ENCODE measurements at places on chromosomes 5 and 9.

GRCh38 chr5:170892196-170892595, 30.4 kb downstream of the RANBP17 start:
- no peak for DNase-seq

- DNase-seq = no peak
Measured at GRCh38 chr5:110854200-110854599, 115.4 kb downstream of the SLC25A46 start.

DNA sequence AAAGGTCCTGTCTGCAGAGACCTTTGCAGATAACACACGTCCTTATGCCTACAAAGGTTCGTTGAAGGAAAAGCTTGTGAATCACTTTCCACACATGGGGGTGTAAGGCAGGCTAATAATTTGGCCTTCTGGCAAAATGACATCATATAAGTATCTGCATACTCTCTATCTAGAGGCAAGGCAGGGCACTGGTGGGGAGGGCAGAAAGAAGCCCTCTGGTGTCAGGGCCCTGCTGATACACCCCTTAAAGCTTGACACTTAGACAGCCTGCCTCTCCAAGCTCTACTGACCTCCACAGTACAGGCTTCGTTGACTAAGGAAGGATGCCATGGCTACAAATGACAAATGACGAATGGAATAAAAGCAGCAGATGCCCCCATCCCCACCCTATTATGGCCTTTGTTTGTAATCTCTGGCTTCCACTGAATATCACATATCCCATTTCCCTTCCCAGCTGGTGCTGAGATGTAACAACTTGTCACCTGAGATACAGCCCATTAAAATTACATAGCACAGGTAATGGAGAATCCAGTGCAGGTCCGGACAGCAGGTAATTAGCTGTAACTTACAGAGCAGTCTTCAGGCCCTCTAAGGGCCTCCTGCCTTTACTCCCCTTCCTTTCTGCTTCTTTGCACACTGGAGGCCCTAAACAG, 76.9 kb upstream of the IFNK start:
- DNase-seq = no peak

GRCh38 chr5:2724831-2725230, 26.6 kb downstream of the IRX2 start:
- no peak for DNase-seq

- DNase-seq = no peak
Measured at GRCh38 chr5:154626876-154627557, 128.2 kb upstream of the LARP1 start.

DNA sequence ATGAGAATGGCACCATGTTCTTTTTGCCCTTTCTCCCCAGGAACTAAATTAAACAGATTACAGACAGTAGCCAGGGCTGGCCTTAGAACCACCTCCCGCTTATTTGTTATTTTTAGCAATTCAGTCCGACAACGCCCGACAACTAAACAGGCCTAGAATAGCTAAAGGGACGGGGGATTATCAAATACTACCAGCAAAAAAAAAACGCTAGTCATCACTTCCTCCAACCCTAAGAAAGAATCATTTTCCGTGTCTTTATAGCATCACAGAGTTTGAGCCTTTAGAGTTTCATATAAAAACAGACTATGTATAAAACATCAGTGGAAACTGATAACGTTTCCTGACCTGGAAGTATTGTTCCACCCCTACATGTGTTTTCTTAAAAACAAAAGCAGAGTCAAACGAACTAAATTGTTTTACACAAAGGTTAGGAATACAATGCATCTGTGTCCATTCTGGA, 35.3 kb downstream of the PFDN1 start:
- DNase-seq = no peak

DNA sequence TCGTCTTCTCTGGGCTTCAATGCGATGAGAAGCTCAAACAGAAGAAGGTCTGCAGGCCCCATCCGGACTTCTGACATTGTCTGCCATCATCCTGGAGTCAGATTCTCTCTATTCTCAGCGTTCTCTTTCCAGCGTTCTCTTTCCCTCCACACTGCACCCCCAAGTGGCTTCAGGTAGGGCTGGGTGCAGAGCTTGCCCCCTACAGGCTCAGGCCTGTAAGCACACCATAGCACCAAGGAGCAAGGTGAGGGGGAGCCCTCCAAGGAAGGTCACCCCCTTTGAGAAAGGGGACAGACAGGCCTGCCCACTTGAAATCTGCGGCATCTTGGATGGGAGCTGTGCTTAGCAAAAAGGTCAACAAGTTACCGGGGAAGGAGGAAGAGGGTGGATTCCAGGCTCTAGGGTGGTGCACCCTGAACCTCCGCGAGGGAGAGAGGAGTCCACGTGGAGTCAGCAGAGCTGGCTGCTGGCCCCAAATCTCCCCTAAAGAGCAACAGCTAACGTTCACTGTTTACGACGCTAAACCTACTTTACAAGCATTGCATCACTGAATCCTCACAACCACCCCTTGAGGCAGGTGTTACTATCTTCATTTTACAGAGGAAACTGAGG, 27.5 kb downstream of the GPX3 start:
- no peak for DNase-seq

- DNase-seq = no peak
Measured at GRCh38 chr5:88863523-88863922, 19.5 kb downstream of the MEF2C start.

Measured in GM19239 (cell line).